Spleen (tissue), 13 donors: ENCODE measurements at places on chromosomes 7 and 10. TPM values are rescaled to one million over a fixed set of nuclear protein-coding genes. Genes with fewer than 3 reads are reported as not detected.

Gene UPF2
- 29.0 TPM for total RNA-seq

Gene CTAGE8
- total RNA-seq, result 0.66 TPM

Gene AKR1C8
- 0.26 TPM for total RNA-seq

DNA sequence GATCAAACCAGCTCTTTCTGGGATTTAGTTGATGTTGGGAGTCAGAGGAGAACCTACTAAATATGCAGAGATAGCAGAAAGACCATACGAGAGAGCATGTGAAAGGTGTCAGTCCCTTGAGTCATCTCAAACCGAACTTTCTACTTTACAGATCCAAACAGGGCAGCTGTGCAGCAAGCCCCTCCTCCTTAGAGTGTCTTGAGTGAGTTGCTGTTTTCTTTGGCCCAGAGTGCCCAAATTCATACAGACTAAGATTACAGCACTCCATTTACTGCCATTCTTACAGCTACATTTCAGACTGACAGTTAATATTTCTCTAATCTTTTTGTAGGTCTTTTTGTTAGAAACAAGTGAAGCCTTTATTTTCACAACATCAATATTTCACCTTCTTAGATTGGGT lies 53.4 kb downstream of the NRCAM start:
- H3K4me1 ChIP-seq, result no peaks in the 10 kb centered on the region
- H3K36me3 ChIP-seq, result no peaks in the 10 kb centered on the region
- DNase-seq, result no peak
- H3K4me3 ChIP-seq, result no peak overlapping the region
- H3K27ac ChIP-seq, result no peak overlapping the region

GRCh38 chr7:115410434-115410820 lies 488.5 kb downstream of the MDFIC start:
- H3K27ac ChIP-seq, result peak overlapping the region; percentile 39
- H3K4me3 ChIP-seq, result no peak overlapping the region
- no peak for DNase-seq
- no peaks in the 10 kb centered on the region for H3K27me3 ChIP-seq
- H3K36me3 ChIP-seq, result no peaks in the 10 kb centered on the region
- H3K4me1 ChIP-seq, result peaks cover 5% of the 10 kb centered on the region

GRCh38 chr10:6609625-6610024 lies 29.5 kb upstream of the PRKCQ start:
- H3K4me3 ChIP-seq, result no peak overlapping the region
- no peaks in the 10 kb centered on the region for H3K27me3 ChIP-seq
- no peaks in the 10 kb centered on the region for H3K36me3 ChIP-seq

GRCh38 chr7:122518488-122518887 lies 180.4 kb downstream of the RNF133 start:
- no peak for DNase-seq
- H3K36me3 ChIP-seq, result no peaks in the 10 kb centered on the region
- no peaks in the 10 kb centered on the region for H3K27me3 ChIP-seq

GRCh38 chr10:133309720-133310398 lies 1.1 kb downstream of the ZNF511 start:
- H3K36me3 ChIP-seq, result peaks cover 41% of the 10 kb centered on the region

- H3K27me3 ChIP-seq, result no peaks in the 10 kb centered on the region
- no peaks in the 10 kb centered on the region for H3K4me1 ChIP-seq
- H3K36me3 ChIP-seq, result no peaks in the 10 kb centered on the region
- H3K27ac ChIP-seq, result no peak overlapping the region
Measured at GRCh38 chr10:123796736-123797135, 94.9 kb downstream of the CPXM2 start.

GRCh38 chr7:69895446-69895845 lies 297.2 kb downstream of the AUTS2 start:
- no peak overlapping the region for H3K27ac ChIP-seq
- H3K36me3 ChIP-seq, result no peaks in the 10 kb centered on the region
- no peaks in the 10 kb centered on the region for H3K4me1 ChIP-seq
- no peaks in the 10 kb centered on the region for H3K27me3 ChIP-seq
- DNase-seq, result no peak
- no peak overlapping the region for H3K4me3 ChIP-seq

- H3K27ac ChIP-seq, result no peak overlapping the region
- no peaks in the 10 kb centered on the region for H3K27me3 ChIP-seq
- H3K36me3 ChIP-seq, result no peaks in the 10 kb centered on the region
Measured at GRCh38 chr10:127973791-127974311, 66.9 kb downstream of the PTPRE start.

DNA sequence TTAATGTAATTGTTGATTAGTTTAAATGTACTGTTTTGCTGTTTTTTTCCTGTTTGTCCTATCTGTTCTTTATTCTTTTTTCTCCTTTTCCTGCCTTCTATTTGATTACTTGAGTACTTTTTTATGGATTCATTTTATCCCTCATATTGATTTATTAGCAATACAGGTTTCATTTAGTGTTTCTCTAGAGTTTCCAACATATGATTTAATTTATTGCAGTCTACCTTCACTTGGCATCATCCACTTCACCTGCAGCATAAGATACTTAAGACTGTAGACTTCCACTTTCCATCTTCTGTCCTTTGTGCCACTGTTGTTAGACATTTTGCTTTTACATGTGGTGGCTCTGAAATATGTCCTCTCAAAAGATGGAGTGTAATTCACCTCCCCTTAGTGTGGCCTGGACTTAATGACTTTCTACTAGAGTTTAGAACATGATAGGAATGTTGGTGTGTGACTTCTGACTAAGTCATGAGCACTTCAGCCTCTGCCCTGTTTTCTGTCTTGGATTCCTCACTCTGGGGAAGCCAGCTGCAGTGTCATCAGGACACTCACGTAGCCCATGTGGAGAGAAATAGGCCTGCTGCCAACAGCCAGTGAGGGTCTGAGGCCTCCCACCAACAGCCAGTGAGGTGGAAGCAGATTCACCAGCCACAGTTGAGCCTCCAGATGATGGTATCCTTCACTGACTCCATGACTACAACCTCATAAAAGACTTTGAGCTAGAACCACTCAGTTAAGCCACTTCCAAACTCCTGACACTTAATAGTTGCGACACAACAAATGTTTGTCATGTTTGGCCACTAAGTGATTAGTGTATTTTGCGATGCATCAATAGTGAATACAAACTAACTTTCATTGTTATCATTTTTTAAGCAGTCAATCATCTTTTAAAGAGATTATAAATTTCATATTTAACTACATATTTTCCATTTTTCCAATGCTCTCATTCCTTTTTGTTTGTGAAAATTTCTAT lies 643.5 kb upstream of the DPP6 start:
- H3K36me3 ChIP-seq, result no peaks in the 10 kb centered on the region
- H3K27ac ChIP-seq, result no peak overlapping the region
- no peaks in the 10 kb centered on the region for H3K4me1 ChIP-seq
- H3K4me3 ChIP-seq, result no peak overlapping the region

- no peaks in the 10 kb centered on the region for H3K27me3 ChIP-seq
- no peaks in the 10 kb centered on the region for H3K36me3 ChIP-seq
- H3K4me1 ChIP-seq, result no peaks in the 10 kb centered on the region
- H3K4me3 ChIP-seq, result no peak overlapping the region
Measured at GRCh38 chr10:7598771-7599170, 68.0 kb downstream of the ITIH5 start.

DNA sequence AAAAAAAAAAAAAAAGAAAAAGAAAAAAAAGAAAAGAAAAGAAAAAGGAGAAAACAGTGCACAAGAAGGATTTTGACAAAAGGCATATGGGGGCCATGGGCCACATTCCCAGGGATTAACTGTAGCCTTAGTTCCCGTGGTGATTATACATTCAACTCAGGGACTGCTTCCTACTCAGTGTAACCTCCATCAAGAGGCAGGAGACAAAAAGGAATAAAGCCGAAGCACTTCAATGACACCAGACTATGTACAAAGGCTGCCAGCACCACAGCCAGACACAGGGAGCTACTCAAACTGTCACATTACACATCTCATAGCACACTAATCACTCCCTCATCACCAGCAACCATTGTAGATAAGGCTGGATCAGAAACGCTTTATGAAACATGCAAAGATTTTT lies 5.1 kb upstream of the PMPCB start:
- peaks cover 7% of the 10 kb centered on the region for H3K4me1 ChIP-seq
- no peaks in the 10 kb centered on the region for H3K27me3 ChIP-seq
- H3K27ac ChIP-seq, result no peak overlapping the region
- DNase-seq, result no peak

DNA sequence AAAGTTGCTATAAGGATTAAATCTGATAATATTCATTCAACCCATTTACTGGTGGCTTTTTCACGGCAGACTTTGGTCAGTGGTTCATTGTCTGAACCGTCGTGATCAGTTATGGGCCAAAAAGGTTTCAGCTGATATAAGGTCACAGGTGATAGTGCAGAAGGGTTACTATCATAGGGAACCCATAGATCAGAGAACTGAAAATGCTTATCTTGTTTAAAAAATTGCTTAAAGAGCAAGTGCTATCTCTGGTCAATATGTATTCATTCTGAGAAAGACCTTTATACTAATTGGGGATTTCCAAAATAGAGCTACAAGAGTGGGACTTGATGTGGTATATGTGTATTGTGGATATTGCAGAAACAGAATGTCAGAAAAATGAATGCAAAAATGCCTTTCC lies 147.8 kb upstream of the SEMA3E start:
- H3K36me3 ChIP-seq, result no peaks in the 10 kb centered on the region
- no peak overlapping the region for H3K4me3 ChIP-seq
- no peak for DNase-seq
- no peak overlapping the region for H3K27ac ChIP-seq
- H3K4me1 ChIP-seq, result no peaks in the 10 kb centered on the region
- H3K27me3 ChIP-seq, result no peaks in the 10 kb centered on the region

DNA sequence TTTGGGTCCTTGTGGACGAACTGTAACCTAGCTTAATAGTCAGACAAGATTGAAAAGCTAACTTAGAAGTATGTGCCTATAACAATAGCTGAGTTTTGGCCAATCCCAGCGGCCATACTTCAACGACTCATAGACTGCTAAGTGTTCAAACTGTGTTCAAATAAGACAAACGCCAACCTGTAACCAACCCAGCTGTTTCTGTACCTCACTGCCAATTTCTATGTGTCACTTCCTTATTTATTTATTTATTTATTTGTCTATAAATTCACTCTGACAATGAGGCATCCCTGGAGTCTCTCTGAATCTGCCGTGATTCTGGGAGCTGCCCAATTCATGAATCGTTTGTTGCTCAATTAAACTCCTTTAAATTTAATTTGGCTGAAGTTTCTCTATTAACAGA lies 21.7 kb downstream of the ST8SIA6 start:
- no peak for DNase-seq
- no peaks in the 10 kb centered on the region for H3K27me3 ChIP-seq
- peaks cover 23% of the 10 kb centered on the region for H3K4me1 ChIP-seq
- no peak overlapping the region for H3K4me3 ChIP-seq
- H3K27ac ChIP-seq, result no peak overlapping the region
- H3K36me3 ChIP-seq, result no peaks in the 10 kb centered on the region

GRCh38 chr7:17043012-17043877 lies 161.5 kb upstream of the AGR3 start:
- peaks cover 5% of the 10 kb centered on the region for H3K4me1 ChIP-seq
- no peak overlapping the region for H3K27ac ChIP-seq
- DNase-seq, result no peak
- no peaks in the 10 kb centered on the region for H3K27me3 ChIP-seq
- no peaks in the 10 kb centered on the region for H3K36me3 ChIP-seq

- no peak for DNase-seq
- no peaks in the 10 kb centered on the region for H3K4me1 ChIP-seq
- no peaks in the 10 kb centered on the region for H3K36me3 ChIP-seq
- no peak overlapping the region for H3K27ac ChIP-seq
- no peaks in the 10 kb centered on the region for H3K27me3 ChIP-seq
Measured at GRCh38 chr7:10120936-10121335, 852.7 kb upstream of the PHF14 start.

- no peak overlapping the region for H3K4me3 ChIP-seq
- peaks cover 1% of the 10 kb centered on the region for H3K4me1 ChIP-seq
- H3K27ac ChIP-seq, result no peak overlapping the region
- peak; percentile 64 for DNase-seq
Measured at GRCh38 chr7:151790830-151791620, 85.9 kb downstream of the PRKAG2 start.

DNA sequence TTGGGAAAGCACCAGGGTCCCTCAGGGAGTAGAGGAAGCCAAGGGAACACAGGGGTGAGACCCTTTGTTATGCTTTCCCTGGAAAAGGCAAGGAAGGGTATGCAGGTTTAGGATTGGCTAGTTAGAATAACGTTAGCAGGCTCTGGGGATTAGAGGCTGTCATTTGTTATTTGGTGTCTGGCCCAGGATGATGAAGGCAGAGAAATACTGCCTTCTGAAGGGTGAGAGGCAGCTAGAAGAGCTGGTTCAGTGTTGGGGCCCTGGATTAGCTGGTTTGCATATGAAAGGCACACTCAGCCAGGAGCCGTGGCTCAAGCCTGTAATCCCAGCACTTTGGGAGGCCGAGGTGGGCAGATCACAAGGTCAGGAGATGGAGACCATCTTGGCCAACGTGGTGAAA lies 3.0 kb upstream of the PILRA start:
- no peaks in the 10 kb centered on the region for H3K27me3 ChIP-seq
- H3K4me1 ChIP-seq, result peaks cover 84% of the 10 kb centered on the region
- peaks cover 12% of the 10 kb centered on the region for H3K36me3 ChIP-seq
- H3K27ac ChIP-seq, result peak overlapping the region; percentile 91

DNA sequence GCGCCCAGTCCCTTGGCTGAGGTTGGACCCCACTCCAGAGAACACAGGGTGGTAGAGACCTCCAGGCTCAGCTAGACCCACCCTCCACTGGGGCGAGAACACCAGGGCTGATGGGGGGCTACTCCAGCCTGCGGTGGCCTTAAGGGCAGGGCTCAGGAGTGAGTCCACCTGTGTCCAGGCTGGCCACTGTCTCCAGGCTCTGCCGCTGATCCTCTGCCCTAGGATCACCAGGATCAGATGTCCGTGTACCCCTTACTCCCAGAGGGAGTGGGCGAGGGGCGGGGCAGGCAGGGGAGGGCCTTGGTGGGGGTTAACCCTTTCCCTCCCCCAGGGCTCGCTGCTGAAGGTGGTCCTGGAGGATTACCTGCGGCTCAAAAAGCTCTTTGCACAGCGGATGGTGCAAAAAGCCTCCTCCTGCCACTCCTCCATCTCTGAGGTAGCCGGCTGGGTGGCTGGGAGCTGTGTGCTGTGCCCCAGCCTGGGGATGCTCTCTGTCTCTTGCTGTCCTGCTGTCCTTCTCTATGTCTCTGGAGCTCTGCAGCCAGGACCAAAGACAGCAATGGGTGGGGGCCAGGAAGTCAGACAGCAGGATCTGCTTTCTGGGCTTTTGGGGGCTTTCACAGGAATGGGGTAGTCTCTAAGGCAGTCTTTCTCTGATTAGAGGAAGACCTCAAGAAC lies 38.0 kb downstream of the PSAP start:
- H3K4me3 ChIP-seq, result no peak overlapping the region
- DNase-seq, result no peak
- peaks cover 31% of the 10 kb centered on the region for H3K36me3 ChIP-seq
- H3K4me1 ChIP-seq, result peaks cover 6% of the 10 kb centered on the region

DNA sequence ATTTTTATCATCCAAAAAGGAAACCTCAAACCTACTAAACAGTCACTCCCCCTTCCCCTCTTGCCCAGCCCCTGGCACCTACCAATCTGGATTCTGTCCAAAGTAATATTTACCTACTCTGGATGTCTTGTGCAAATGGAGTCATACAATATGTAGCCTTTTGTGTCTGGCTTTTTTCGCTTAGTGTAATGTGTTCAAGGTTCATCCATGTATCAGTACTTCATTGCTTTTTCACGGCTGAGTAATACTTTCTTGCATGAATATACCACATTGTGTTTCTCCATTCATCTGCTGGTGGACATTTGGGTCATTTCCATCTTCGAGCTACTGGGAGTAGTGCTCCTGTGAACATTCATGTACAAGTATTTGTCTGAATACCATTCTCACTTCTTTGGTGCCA lies 113.6 kb downstream of the EEPD1 start:
- H3K4me1 ChIP-seq, result peaks cover 50% of the 10 kb centered on the region
- H3K27me3 ChIP-seq, result no peaks in the 10 kb centered on the region
- no peak for DNase-seq
- no peak overlapping the region for H3K27ac ChIP-seq
- H3K36me3 ChIP-seq, result no peaks in the 10 kb centered on the region

GRCh38 chr10:116536810-116537209 lies 8.9 kb upstream of the PNLIP start:
- H3K4me1 ChIP-seq, result no peaks in the 10 kb centered on the region
- H3K4me3 ChIP-seq, result no peak overlapping the region
- H3K27me3 ChIP-seq, result no peaks in the 10 kb centered on the region
